ENCODE measurements at places on chromosomes 5 and 9.

DNA sequence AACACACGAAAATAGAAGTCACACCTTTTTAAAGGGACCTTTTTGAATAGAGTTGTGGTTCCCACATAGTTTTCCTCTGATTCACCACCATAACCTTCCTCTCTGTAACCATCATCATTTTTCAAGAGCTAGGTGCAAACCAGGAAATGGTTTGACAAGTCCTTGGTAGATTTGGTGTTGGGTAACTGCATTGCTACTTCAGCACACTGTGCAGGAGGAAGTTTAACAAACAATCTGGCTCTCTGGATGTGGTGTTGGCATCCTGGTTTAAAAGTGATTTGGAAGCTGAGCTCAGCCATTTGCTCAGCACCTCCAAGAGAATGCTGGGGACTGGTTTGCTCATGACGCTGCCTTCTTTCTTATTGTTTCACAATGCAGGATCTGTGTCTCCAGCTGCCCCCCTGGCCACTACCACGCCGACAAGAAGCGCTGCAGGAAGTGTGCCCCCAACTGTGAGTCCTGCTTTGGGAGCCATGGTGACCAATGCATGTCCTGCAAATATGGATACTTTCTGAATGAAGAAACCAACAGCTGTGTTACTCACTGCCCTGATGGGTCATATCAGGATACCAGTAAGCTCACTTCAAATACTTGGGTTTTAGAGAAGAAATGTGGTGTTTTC lies 213.1 kb downstream of the RFK start:
- no peak for DNase-seq

- DNase-seq = no peak
Observed at GRCh38 chr5:78594610-78595457, 53.7 kb downstream of the LHFPL2 start.

- DNase-seq = no peak
Observed at GRCh38 chr5:34535944-34536623, 120.0 kb upstream of the RAI14 start.

GRCh38 chr9:77440057-77440456 lies 208.1 kb downstream of the GNA14 start:
- DNase-seq = no peak

GRCh38 chr9:14957109-14957508 lies 46.9 kb upstream of the FREM1 start:
- DNase-seq = no peak

DNA sequence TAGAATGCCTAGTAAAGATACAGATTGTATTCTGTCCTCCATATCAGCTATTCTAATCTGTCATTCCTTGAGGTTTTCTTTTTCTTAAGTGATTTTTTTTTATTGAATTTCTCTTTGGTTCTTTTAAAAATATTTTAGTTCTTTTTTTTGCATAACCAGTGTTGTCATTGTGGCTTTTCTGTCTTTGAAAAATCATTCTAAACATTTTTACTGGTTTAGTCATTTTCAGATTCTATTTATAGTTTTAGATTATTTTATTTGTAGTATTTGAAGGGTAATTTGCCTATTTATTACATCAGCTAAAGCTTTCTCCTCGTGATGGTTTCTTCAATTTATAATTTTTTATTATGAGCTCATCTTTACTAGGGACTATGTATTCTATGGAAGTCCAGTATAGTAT lies 78.1 kb downstream of the NDUFAF2 start:
- no peak for DNase-seq

DNA sequence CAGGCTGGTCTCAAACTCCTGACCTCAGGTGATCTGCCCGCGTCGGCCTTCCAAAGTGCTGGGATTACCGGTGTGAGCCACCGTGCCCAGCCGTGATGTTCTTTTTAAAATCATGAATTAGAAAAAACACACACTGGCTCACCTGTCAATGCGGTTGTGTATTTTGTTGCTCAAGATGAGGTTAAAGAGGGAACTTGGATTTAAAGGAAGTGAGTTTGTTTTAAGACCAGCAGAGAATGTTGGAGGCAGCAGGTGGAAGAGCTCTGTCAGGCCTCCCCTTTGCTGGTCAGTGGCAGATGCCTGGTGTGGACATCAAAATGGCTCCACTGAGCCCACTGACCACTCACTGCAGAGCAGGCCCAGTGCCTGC lies 38.9 kb downstream of the WNK2 start:
- DNase-seq = no peak

DNA sequence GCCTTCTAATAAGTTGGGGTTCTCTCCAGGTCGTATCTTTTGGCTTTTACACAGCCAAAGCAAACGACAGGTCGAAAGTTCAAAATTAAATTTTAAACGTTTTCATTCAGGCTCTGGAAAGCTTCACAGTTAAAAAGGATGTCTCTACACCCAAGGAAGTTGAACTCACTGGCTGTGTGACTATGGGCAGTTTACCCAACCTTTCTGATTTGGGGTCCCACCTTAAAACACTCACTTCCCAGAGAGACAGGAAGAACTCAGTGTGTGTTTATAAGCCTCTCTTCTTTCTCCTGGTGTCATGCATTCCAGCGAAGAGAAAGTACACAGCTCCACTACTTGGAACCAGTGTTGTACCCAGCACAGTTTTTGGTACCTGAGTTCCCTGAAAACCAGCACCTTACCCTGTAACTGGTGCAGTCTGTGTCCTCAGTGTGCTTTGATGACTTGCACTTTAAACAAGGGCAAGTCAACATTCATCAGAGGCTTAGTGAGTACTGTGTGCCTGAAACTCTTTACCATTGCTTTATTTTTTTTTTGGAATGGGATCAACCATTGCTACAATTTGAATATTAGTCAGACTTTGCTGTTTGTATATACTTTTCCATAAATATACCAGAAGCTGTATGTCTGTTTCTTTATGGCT lies 1.7 kb downstream of the SRD5A1 start:
- DNase-seq = no peak

DNA sequence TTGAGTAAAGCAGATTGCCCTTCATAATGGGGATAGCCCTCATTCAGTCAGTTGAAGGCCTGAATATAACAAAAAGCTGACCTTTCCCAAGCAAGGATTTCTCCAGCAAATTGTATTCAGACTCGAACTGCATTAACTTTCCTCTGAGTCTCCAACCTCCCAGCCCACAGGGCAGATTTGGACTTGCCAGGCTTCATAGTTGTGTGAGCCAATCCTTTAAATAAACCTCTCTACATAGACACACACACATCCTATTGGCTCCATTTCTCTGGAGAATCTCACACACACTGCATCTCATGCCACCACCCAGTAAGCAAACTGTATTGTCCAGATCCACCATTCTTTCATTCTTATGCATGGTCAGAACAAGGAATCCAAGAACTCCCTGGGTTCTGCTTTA lies 225.1 kb downstream of the MPDZ start:
- DNase-seq = no peak

DNA sequence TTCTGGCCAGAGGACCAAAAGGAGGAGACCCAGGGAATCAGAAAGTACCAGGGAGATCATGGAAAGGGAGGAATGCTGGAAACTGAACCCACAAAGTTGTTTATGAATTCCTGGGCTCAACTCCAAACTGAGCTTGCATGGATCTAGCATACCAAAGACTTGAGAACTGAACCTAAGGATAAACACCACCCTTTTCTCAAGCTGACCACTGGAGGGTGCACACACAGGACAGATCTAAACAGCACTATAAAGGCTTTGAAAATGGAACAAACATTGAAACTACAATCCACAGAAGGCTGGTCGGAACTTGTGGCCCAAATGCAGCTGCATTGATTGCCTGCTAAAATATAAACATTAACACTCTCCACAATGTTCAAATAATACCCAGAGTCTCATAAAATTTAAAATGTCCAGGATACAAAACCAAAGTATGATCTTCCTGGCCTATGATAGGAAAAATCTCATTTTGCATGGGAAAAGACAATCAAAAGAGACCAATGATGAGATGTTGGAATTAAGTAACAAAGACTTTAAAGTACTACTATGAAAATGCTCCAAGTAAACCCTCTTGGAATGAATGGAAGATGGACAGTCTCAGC lies 15.6 kb upstream of the IRF1 start:
- no peak for DNase-seq

DNA sequence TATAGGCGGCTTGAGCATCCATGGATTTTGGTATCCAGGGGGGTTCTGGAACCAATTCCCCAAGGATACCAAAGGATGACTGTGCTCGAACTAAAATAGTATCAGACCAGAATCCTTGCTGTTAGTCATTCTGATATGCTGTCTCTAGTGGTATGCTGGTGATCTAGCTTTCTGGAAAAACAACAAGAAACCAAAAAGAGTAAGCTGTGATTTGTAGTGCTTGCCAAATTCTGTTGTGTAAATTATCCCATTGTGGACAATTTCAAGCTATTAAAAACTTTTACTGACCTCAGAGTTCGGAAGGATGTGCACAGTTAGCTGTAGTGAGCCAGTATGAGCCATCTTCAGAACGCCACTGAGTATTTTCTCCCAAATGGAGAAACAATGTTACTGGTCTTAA lies 99.0 kb upstream of the FBN2 start:
- no peak for DNase-seq

- no peak for DNase-seq
Observed at GRCh38 chr5:102119252-102119651, 176.8 kb downstream of the SLCO4C1 start.

GRCh38 chr5:140113180-140113698 lies 670 bp upstream of the PURA start:
- DNase-seq = peak; percentile 23

- no peak for DNase-seq
Observed at GRCh38 chr5:78975035-78975434, 10.1 kb downstream of the ARSB start.

GRCh38 chr5:141507387-141508091 lies 18.7 kb downstream of the PCDHGC5 start:
- DNase-seq = no peak

- peak; percentile 81 for DNase-seq
Observed at GRCh38 chr9:100598641-100599145, 20.8 kb downstream of the CAVIN4 start.
